ENCODE measurements at places on chromosomes 1 and 21.

GRCh38 chr1:215992620-215993019 lies 425.5 kb downstream of the KCTD3 start:
- DNase-seq: no peak

- DNase-seq: no peak
Observed at GRCh38 chr21:18801468-18801867, 397.9 kb upstream of the TMPRSS15 start.

DNA sequence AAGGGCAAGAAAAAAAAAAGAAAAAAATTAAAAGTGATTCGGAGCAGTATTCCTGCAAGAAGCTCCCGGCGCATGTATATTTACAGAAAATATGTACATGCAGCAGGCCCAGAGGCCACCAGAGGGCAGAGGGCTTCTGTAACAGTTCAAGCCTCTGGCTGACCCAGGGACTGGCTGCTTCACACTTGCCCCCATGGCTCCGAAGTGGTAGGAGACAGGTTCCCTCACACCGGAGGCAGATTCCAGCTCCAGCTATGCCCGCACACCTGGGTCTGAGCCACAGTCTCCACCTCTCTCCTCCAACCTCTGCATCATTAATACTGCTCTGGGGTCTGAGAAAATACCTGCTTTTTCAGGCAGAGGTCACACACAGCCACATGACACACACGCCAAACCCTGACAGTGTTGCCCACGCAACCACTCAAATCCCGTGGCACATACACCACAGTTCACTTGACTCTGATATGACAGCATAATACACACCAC lies 2.2 kb upstream of the ARHGAP30 start:
- no peak for DNase-seq

- DNase-seq: no peak
Observed at GRCh38 chr1:108847494-108847893, 9.4 kb downstream of the AKNAD1 start.

GRCh38 chr1:208731981-208732821 lies 488.0 kb upstream of the PLXNA2 start:
- no peak for DNase-seq

DNA sequence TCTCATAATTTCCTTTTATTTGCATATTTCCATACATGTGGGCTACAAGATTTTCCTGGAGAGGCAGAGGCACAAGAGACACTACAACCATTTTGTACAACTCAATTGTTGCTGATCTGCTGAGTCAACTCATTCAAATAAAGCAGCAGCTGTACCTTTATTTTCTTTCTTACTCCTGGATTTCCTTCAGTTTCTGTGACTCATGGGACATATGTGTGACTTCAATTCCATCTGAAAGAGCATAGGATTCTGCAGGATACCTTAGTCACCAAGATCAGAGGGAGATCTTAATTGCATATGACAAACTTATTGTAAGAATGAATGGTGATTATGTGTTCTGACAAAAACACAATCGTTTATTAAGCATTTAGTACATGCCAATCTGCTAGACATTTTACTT lies 2219.4 kb downstream of the NCAM2 start:
- no peak for DNase-seq

GRCh38 chr1:32786856-32787255 lies 30.3 kb downstream of the YARS1 start:
- no peak for DNase-seq

DNA sequence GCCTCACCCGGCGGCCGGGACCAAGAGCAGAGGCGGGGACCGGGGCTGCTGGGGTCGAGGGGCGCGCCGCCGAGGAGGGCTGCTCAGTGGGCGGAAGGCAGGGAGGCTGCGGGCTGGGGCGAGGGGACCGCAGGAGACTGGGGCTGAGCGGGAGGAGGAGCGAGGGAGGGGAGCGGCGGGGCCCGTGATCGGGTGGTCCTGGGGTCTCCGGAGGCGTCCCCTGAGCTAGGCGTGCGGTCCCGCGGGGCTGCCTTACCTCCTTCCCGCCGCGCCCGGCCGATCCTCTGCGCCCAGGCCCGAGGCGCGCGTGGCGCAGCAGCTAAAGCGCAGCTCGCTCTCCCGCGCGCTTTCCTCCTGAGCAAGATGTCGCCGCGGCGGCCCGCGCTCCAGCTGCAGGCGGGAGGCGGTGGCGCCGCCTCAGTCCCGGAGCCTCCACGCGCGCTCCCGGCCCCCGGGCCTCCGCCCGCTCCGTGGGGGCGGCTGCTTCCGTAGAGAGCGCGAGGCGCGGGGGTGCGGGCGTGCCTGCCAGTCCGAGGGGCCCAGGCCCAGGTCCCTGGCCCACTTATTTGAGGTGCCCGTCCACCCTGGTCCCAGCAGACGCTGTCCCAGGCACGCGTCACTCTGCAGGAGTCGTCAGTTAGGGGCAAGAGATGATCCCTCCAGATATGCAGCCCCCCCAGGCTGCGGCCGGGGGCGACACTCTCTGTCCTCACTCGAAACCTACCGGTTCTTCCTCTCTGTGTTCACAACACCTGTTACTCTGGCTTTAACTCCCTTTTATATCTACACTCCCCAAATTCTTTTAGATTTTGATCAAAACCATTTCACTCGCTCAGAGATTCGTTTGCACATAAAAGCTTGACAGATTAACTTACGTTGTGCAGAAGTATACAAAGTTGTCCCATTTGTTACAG lies at the start of gene CCSAP:
Gene CCSAP (minus strand): TSS at position 392 of the 914 bp plus-strand sequence. CDS start 582 bp downstream, outside the sequence.
- DNase-seq: peak; percentile 11

All from activated CD4-positive, CD25-positive, alpha-beta regulatory T cell treated with anti-CD3 and anti-CD28 coated beads, Interleukin-2, amount 50 U/mL, for 16 hours (primary cell).